ENCODE measurements at places on chromosomes 16 and 17.
A peak's percentile ranks its signal among the peaks of the same experiment; 100 is the strongest.

DNA sequence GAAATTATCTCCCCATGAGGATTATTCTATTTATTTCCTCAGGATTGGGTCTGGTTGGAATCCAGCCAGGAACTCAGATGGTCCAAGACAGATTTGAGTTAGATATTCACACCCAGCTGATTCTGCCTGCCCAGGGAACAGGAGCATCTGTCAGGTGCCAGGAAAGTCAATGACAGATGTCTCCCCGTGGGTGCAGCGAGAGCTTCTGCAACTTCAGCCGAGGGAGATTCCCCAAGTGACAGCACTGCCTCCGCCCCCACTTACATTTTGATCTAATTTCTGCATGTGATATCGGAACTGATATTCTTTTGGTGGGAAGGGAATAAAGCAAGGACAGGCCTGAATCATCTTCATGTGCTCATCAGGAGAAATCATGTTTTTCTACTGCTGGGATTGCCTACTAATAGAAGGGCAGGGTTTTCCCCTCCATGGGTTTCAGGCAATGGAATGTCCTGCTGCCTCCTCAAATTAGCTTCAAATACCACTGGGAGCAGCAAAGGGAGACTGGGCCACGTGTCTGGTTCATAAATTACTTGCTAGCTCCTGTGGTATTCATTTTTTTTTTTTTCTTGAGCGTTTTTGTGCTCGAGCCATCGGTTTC is 15.7 kb upstream of the DHX8 start:
- no peak for DNase-seq

DNA sequence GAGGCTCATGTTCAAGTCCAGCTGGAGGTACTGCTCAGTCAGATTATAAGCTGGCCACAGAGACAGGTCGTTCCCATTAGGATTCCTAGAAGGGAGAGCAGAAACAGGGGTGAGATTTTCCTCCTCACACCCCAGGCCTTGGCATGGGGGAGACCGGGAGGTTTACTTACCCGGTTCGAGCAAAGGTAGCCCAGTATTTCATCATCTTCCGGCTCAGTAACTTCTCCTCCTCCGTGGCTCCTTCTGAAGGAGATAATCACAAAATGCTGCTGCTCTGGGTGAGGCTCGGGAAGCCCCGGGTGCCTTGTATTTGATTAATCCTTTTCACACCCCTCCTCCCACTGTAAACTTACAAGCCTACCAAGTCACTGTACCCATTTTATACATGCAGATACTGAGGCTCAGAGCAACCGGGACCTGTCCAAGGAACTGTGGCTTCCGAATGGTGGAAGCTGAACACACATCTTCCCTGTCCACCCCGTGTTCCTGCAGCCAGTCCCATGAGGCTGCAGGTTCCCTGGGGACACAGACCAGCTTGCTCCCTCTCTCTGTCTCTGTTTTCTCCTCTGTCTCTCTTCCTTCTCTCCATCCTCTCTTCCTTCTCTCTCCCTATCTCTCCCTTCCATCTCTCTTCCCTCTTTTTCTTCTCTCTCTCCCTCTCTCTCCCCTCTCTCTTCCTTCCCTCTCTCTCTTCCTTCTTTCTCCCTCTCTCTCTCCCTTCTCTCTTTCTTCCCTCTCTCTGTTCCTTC is 13.9 kb upstream of the CES1 start:
- DNase-seq, result no peak

DNA sequence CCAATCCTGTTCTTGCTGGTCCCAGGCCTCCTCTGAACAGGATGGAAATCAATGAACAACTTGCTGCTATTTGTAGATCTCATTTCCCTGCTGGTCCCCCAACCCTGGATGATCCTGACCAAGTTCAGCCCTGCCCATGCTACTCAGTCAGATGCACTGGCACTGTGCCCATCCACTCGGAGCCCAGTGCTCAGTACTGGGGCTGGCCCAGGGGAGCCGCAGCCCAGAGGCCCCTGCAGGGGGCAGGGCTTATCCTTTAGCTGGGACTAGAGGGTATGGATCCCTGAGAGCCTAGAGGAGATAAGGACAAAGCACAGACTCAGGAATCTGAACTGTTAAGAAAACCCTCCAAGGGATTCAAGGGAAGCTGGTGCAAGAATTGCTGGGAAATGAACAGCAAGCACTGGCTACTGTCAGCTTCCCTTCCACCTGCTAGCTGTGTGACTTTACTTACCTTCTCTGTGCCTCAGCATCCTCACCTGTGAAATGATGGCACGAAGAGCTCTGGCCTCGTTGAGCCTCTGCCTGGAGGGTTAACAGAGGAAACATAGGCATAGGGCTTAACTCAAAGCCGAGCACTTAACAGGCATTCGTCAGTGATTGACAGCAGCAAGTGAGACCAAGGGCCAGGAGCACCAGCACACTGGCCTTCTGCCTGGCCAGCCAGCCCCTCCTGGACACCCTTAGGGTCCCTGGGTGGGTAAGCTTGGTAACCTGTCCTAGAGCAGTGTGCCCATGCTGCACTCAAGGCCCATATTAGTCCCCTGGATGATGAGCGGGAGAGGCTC is 29.8 kb upstream of the C1QL1 start:
- DNase-seq, result no peak

GRCh38 chr17:2452216-2452750 is 51.4 kb upstream of the MNT start:
- no peak for DNase-seq

DNA sequence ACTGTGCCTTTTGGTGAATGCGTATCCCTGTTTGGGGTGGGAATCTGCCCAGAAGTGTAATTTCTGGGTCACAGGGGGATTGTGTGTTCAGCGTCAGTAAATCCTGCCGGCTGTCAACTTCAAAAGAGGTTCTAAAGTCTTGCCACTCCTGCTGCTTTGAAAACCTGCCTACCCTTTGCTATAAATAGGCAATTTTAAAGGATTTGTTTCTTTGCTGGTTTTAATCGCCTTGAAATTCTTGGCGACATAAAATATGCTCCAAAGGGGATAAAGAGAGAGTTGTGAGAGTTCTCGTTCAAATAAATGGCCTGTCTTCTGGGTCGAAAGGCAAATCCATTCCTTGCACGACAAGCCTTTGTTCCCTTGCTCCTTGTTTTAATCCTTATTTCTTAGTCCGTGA is 143.4 kb downstream of the IRF8 start:
- no peak for DNase-seq

GRCh38 chr17:6075050-6075449 is 4.9 kb downstream of the WSCD1 start:
- no peak for DNase-seq

DNA sequence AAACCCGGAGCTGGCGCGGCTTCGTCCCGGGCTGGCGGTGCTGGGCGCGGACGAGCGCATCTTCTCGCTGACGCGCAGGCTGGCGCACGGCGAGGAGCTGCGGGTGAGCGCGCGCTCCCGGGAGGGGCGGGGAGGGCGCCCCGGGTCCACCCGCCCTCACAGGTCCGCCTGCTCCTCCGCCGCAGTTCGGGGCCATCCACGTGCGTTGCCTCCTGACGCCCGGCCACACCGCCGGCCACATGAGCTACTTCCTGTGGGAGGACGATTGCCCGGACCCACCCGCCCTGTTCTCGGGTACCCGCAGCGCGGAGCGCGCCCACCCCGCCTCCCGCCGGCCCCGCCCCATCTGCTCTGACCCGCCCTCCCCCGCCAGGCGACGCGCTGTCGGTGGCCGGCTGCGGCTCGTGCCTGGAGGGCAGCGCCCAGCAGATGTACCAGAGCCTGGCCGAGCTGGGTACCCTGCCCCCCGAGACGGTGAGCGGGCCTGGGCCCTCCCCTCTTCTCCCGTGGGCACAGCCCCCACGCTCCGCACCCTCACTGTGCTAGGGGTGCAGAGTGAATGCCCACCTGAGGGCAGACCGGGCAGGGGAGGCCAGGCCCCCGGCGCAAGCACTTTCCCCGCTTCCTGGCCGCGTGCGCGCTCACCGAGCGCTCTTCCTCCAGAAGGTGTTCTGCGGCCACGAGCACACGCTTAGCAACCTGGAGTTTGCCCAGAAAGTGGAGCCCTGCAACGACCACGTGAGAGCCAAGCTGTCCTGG is 1.4 kb downstream of the HAGHL start:
- peak; percentile 53 for DNase-seq

DNA sequence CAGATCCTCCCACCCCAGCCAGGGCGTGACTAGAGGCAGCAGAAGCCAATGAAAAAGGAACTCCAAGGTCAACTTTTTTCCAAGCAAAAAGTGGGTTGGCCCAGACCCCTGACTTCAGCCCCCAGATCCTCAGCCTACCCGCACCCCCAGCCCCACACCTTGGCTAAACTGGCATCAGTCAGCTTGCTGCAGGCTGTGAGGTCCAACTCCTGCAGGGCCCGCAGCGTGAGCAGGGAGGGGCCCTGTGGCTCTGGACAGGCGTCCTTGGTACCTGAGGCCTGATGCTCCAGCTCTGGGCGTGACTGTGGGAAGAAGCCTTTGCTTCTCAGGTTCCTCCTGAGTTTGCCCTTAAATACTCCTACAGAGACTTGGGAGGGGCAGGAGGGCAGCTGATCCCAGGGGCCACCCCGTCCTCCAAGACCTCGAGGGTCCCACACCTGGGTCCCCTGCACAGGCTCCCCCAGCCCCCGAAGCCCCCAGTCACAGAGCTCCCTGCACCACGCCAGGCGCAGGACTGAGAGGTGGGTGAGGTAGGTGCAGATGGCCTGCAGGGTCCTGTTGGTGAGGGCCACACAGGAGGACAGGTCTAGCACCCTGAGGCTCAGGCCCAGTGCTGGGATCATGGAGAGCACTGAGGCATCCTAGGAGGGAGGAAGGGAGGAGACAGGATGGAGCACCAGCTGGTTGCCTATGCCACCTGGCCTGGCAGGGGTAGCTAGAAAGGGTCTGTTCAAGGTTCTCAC is 9.4 kb downstream of the ELMO3 start:
- DNase-seq, result no peak

- DNase-seq, result no peak
Observed at GRCh38 chr17:75152922-75153779, 1.2 kb downstream of the JPT1 start.

GRCh38 chr16:71758293-71758760 is 33.8 kb upstream of the PHLPP2 start:
- DNase-seq, result no peak

- no peak for DNase-seq
Observed at GRCh38 chr17:82231562-82232321, 2.9 kb downstream of the SLC16A3 start.

- DNase-seq, result peak; percentile 58
Observed at GRCh38 chr16:31265329-31266245, 5.8 kb downstream of the ITGAM start.

GRCh38 chr17:32396343-32396742 is 46.4 kb downstream of the ZNF207 start:
- DNase-seq, result no peak

GRCh38 chr16:47492428-47493377 is 31.6 kb downstream of the PHKB start:
- no peak for DNase-seq

DNA sequence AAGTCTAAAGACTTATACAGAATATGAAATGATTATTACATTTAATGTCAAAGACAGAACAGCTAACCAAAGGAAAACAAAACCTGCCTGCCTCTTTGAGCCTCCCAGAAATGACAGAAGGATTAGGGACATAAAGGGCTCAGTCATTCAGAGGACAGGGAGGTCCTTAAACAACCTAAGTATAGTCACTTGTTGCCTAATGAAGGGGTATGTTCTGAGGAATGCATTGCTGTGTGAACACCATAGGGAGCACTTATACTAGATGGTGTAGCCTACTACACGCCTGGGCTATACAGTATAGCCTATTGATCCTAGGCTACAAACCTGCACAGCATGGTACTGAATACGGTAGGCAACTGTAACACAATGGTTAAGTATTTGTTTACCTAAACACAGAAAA is 106.4 kb downstream of the PARN start:
- no peak for DNase-seq

GRCh38 chr17:77393274-77393600 is 252.5 kb downstream of the SEC14L1 start:
- DNase-seq, result no peak

GRCh38 chr16:2514333-2515179 is 804 bp downstream of the ATP6V0C start:
- peak; percentile 28 for DNase-seq

All from stimulated activated CD8-positive, alpha-beta memory T cell treated with anti-CD3 and anti-CD28 coated beads, Interleukin-12 subunit alpha, Interleukin-12 subunit beta, amount 100 ng/mL, for 4 hours (primary cell).